C1 segment of cervical spinal cord (tissue), 14 donors: ENCODE measurements at places on chromosomes 7 and 10.
A peak's percentile ranks its signal among the peaks of the same experiment; 100 is the strongest.

DNA sequence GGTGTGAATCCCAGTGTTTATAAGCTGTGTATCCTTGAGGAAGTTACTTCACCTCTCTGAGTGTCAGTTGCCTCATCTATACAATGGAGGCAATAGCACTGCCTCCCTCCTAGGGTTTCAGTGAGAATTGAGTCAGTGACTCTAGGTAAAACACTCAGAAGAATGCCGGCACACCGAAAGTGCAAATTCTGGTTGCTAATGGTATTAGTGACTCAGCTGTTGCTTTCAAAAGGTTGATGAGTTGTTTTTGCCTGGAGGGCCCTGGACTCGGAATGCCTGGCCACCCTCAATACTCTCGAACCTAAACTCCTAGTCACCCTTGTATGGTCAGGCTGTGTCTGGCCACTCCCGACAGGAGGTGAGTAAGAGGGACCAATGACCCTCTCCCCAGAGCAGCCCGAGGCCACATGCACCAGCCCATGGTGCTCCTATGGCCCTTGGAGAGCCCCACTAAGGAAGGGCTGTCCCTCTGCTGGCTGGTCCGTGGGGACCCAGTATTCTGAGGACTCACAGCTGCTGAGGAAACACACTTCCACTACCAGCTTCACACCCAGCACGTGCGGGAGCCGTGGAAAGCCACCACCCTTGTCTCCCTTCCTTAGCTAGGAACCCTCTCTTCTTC is 60.2 kb downstream of the CALML3 start:
- no peak for DNase-seq

GRCh38 chr7:66157060-66157459 is 42.4 kb downstream of the CRCP start:
- no peak for DNase-seq

- no peak for DNase-seq
Measured at GRCh38 chr7:123555484-123555883, 2.1 kb downstream of the NDUFA5 start.

DNA sequence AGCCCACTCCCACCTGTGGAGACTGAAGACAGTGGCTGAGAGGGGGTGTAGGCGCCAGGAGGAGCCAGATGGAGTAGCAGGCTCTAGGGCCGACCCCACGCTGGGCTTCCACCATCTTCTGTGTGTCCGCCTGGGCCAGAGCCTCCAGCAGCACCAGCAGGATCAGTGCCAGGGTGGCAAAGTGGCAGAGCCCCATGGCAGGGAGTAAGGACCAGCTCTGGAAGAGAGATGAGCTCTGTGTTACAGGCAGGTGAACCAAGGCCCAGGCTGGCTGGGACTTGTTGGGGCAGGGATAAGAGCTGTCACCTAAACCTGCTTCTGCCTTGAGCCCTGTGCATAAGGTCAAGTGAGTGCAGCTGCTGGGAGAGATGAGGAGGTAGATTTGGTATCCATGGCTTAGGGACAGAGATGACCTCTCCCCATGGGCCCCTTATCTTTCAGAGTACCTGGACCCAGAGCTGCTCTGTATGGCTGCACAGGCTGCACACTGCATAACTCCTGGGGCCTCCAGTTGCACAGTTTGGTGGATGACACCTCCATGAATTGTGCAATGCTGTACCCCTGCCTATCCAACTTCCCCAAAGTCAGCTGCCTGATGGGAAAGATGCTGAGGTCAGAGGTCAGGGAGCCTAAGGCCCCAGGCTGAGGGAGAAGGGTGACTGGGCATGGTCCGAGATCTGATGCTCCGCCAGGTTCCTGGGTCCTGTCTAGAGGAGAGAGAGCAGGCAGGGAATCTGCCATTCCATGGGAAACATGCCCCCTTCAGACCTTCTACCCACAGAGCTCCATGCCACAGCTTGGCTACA is 7.4 kb upstream of the SAMD8 start:
- DNase-seq, result no peak

GRCh38 chr10:84820120-84820519 is 491.7 kb downstream of the CCSER2 start:
- no peak for DNase-seq

DNA sequence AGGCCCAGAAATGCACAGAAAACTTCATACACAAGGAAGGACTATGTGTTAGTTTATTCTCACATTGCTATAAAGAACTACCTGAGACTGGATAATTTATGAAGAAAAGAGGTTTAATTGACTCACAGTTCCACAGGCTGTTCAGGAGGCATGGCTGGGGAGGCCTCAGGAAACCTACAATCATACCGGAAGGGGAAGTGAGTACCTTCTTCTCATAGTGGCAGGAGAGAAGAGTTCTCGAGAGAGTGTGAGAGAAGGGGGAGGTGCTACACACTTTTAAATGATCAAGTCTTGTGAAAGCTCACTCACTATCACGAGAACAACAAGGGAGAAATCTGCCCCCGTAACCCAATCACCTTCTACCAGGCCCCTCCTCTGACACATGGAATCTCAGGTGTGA is 16.8 kb upstream of the RAMP3 start:
- DNase-seq, result no peak

- DNase-seq, result peak; percentile 24
Measured at GRCh38 chr7:102146122-102146521, 140.5 kb upstream of the SH2B2 start.

DNA sequence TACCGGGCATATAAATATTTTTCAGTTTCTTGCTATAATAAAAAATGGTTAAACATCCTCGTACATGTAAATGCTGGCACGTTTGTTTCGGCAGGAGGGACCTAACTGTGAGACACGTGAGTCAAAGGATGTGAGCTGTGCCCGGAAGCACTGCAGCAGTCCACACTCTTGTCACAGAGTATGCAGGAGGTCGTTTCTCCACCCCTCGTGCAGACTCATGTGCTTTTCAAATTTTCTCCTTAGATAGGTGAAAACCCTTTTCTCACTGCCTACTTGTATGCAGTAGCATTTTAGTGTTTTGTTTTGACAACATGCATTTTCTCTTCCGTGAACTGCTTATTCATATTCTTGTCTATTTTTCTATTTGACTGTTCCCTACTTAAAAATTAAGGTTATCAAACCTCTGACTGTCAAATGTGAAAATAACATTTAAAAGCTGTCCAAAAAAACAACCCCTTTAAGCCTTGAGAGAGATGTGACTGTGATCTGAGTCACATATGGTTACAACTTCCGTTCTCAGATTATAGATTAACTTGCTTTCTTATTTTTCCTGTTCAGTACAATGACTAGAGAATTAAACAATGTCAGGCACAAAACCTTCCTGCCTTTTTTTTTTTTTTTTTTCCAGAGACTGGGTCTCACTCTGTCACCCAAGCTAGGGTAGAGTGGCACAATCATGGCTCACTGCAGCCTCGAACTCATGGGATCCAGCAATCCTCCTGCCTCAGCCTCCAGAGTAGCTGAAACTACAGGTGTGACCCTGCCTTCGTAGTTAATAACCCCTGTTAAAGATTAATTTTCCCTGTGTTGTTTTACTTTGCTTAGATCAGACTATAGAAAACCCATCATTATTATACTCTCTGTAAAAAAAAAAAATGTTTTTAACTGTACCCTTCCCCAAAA is 45.1 kb downstream of the DPY19L1 start:
- DNase-seq, result no peak

GRCh38 chr7:150335774-150336112 is 5.7 kb downstream of the RARRES2 start:
- no peak for DNase-seq

GRCh38 chr10:96672481-96673175 is 47.7 kb downstream of the PIK3AP1 start:
- no peak for DNase-seq

DNA sequence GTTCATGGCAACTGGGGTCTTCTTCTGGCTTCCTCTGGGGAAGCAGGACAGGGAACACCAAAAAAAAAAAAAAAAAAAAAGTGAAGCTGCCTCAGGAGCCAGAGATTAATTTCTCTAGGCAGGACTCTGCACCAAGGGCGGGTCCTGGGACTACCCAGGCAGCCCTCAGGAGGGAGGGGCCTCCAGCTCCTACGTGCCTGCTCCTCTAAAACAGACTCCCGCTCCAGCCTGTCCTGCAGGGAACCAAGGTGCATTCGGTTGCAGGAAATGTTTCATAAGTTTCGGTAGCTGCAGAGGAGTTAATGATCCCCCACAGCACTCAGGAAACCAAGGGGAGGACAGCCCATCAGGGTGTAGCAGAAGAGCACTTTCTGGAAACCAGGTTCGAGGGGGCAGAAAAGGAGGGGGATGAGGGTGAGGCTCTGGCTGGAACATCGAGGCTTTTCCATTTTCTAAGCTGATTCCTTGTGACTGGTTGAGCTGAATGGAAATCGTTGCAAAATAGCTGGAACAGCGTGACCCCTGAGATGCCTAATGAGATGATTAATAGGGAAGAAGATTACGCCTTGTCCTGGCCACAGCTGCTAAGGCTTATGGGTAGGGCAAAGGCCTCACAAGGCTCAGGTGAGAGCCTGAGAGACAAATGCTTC is 84.2 kb downstream of the STRA8 start:
- no peak for DNase-seq

- no peak for DNase-seq
Measured at GRCh38 chr10:124939290-124939689, 2.6 kb upstream of the ZRANB1 start.

GRCh38 chr10:129970465-129971364 is 6.6 kb upstream of the EBF3 start:
- no peak for DNase-seq

- no peak for DNase-seq
Measured at GRCh38 chr7:21276471-21277035, 151.3 kb upstream of the SP4 start.

DNA sequence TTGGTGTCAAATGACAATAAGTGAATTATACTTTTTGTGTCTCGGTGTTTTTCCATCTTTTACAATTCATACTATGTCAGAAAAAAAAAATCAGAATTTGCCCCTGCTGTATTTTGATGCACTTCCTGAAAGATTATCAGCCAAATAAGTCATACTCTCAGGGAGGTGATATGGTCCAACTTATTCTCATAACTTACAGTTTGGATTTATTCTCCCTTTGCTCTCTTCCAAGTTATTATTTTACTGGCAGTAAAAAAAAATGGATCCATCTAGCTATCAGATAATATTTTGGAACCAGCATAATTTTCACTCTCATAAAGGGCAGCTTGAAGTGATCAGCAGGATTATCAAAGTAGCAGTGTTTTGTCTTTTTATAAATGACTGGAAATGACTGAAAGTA is 337.1 kb downstream of the BMPER start:
- no peak for DNase-seq

DNA sequence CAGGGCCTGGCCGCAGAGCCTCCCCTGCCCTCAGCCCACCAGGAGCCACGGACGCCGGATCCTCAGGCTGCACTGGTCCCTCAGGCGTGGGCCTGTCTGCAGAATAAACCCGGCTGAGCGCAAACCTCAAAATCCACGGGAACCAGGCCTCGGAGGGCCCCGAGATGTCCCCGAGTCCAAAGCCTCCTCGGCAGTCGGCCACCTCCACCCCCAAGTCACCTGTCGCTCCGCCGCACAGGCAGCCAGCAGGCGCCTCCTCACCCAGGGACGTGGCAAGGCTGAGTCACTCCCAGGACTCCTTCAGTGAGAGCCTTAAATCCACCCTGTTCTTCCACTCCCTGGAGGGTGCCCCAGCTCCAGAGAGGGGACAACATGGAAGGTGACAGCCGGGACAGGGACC is 33.2 kb downstream of the STK32C start:
- no peak for DNase-seq

DNA sequence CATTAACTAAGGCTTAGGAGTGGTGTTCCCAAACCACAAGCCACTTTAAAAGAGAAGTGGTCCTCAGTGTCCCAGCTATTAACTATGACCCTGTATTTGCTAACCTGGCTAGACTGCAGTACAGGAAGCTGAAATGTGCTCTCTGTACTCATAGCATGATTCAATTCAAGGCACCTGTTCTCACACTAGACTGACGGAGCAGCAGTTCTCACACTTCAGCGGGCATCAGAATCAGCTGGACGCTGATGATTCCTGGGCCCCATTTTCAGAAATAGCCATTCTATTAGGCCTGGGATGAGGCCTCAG is 24.5 kb upstream of the MSRB2 start:
- DNase-seq, result no peak

DNA sequence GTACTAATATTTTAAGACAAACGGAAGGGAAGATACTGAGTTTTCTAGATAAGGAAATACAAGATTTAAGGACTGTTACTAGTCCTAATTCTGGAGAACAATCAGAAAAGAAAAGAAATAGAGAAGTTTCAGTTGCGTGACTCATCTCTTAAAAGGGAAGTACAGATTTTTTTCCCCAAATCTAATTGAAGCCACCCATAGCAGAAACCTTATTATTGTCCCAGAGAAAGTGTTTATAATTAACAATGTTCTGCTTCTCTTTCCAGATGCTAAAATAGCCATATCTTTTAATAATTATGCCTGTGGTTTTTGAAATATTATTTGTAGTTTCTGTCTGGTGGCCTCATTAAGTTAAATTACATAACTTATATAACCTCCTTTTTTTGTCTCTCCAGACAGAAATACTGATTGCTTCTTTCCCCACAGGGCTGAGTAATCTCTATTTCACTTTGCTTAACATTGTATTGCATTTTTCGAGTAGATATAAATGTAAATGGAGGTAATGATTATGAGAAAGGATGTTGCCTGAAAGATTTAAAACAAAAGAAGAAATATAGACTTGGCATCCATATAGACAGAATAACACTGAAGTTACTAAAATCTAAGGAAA is 240.7 kb upstream of the MBL2 start:
- DNase-seq, result no peak

- peak; percentile 92 for DNase-seq
Measured at GRCh38 chr7:119175911-119176627, 951.6 kb downstream of the ANKRD7 start.

DNA sequence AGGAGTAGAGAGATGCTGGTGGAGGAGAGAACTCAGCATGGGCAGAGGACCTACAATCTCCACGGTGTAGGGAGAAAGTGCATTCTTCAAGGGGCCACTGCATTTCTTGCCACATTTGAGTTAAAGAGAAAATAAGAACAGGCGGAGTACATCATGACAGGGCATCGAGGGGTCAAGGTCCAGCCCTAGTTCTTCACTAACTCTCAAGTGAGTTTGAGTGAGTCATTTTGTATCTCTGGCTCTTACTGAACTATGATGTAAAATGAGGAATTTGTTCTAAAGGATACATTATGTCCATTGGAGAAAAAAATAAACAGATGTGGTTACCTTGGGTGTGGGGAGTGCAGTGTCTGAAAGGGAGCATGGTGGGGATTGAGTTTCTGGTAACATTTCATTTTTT is 182.9 kb downstream of the XPNPEP1 start:
- no peak for DNase-seq

DNA sequence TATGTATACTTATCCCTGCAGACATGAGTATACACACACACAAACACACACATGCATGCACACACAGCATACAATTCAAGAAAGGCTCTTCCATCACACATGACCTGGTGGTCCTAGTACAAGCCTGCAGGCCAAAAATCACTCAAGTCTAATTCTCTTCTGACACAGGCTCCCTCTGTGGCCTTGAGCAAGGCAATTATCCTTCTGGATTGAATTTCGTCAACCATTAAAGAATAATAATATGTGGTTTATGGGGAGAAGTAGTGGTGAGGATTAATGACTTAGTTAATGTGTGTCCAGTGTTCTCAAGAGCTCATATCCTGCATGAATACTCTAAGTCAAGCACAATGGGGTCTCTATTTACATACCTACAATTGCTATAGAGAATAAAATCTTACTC is 161.8 kb upstream of the KIAA1217 start:
- no peak for DNase-seq
